ENCODE measurements at places on chromosomes 13 and 19. TPM values are rescaled to one million over a fixed set of nuclear protein-coding genes. Genes with fewer than 3 reads are reported as not detected.
A peak's percentile ranks its signal among the peaks of the same experiment; 100 is the strongest.

Gene CLEC17A
- not detected for total RNA-seq

Gene GNA15
- 0.25 TPM for total RNA-seq

Gene ZNF846
- 9.2 TPM for total RNA-seq

Gene GPR12
- total RNA-seq: 0.15 TPM

DNA sequence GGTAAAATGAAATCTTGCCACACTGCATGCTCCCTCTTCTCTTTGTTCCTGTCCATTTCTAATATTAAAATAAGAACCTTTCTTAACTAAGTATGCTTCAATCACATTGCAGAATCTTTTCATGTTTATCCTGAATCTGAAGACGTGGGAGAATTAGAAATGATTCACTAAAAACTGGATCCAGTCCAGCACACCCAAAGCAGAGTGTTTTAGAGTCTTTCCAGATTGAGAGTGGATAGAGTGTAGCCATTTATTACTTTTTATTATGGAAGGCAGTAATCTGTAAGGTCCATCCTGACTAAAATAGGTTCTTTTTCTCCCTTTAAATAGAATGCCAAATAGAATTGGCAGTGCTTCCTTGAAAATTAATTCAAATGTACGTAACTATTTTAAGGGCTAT, 453.5 kb downstream of the TDRD3 start:
- no peak overlapping the region for H3K27ac ChIP-seq
- H3K27me3 ChIP-seq: no peaks in the 10 kb centered on the region
- DNase-seq: no peak
- no peaks in the 10 kb centered on the region for H3K36me3 ChIP-seq
- no peak overlapping the region for H3K4me3 ChIP-seq
- H3K4me1 ChIP-seq: no peaks in the 10 kb centered on the region

GRCh38 chr13:39417643-39418042, 185.3 kb downstream of the LHFPL6 start:
- DNase-seq: peak; percentile 47
- peaks cover 18% of the 10 kb centered on the region for H3K4me1 ChIP-seq
- H3K36me3 ChIP-seq: no peaks in the 10 kb centered on the region
- H3K27me3 ChIP-seq: no peaks in the 10 kb centered on the region

- no peak for DNase-seq
- no peaks in the 10 kb centered on the region for H3K27me3 ChIP-seq
- H3K27ac ChIP-seq: no peak overlapping the region
- H3K4me3 ChIP-seq: peak overlapping the region; percentile 92
- no peaks in the 10 kb centered on the region for H3K4me1 ChIP-seq
Measured at GRCh38 chr19:12295191-12295590, 508 bp upstream of the ZNF44 start.

GRCh38 chr13:59660582-59660981, 503.1 kb downstream of the DIAPH3 start:
- H3K36me3 ChIP-seq: no peaks in the 10 kb centered on the region
- H3K27me3 ChIP-seq: no peaks in the 10 kb centered on the region
- peaks cover 4% of the 10 kb centered on the region for H3K4me1 ChIP-seq
- no peak overlapping the region for H3K4me3 ChIP-seq
- DNase-seq: no peak

DNA sequence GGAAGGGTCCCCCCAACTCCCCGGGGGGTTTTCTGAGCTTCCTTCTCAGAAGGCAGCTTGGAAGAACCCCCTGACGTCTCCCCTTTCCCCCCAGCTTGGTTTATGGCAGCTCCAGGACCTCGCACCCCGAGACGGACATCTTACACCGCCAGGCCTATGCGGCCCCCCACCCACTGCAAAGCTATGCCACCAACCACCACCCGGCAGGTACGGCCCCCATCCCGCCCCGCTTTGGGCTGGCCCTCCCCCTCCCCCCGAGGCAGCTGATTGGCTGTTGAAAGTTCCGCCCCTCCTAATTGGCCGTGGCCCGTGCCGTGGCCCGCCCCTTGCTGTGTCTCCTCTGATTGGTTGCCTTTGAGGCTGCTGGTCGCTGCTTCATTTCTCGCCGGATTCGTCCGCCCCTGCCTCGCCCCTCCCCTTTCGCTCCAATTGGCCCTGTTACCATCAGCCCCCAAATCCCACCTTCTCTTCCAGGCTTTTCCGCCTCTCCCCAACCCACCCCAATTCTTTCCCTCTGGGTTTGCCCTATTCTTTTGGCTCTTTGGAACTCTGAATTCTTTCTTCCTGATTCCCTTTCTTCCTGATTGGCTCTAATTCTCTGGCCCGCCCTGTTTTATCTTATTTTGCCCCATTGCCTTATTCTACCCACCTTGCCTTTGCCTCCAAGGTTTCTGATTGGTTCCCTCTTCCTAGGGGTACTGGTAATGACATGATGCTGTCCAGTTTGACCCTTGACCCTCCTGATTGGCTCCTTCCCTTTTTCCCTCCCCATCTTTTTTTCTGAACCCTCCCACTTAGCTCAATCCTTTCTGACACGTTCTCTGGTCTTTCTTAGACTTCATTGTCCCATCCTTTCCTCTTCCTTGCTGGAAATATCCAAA, 2.5 kb downstream of the PRR12 start:
- peaks cover 5% of the 10 kb centered on the region for H3K4me1 ChIP-seq
- DNase-seq: peak; percentile 95
- H3K4me3 ChIP-seq: peak overlapping the region; percentile 95

Data from H1 (cell line).